Mammary epithelial cell (primary cell): ENCODE measurements at places on chromosomes 16 and 17. TPM values are rescaled to one million over a fixed set of nuclear protein-coding genes. Genes with fewer than 3 reads are reported as not detected.

The NT5C3B gene
- 55.0 TPM for polyA plus RNA-seq

The FOXN1 gene
- polyA plus RNA-seq, result not detected

The ICAM2 gene
- polyA plus RNA-seq, result 0.36 TPM

The CLEC18A gene
- polyA plus RNA-seq, result 0.07 TPM

The EME1 gene
- 9.2 TPM for polyA plus RNA-seq

The SOX8 gene
- not detected for polyA plus RNA-seq

DNA sequence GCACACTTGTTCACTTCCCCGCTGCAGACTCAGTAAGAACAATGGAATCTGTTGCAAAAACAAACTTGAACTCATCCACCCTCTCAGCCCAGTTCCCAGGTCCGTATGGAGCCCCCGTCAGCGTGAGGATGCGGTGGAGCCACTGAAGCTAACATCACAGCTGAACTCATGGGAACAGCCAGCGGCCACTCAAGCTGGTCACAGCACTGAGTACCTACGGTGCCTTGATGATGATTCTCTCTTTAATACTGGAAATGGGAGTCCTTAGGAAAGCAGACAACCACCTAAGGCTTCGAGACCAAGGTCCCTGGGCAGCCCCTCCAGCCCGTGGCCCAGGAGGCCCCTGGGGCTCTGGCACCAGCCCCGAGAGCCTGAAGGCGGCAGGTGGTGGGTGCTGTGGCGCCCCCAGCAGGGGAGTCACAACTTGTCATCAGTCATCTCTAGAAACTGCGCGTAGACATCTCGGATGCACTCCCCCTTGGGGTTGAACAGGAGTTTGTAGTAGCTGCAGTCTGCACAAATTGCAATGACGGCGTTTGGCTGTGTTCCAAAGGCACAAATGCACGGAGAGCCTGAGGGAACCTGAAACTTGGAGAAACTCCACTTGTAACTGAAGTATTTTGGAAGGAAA, 31.0 kb upstream of the RHOT1 start:
- DNase-seq, result no peak

DNA sequence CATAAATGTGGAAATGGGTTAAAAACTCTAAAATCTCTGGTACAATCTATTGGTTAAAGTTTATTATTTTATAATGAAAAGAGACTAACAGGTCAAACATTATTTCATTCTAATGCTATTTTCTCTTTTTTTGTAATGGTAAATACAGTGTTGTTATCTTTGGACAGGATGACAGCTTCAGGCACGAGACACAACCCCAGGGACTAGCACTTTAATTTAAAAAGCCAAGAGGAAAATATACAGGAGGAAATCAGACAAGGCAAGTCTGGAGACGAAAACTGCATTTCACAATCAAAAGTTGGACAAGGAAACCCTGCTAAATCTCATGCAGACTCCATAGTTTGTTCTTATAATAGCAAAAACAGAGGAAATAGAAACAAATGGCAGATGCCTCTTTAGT, 589.1 kb upstream of the CDH8 start:
- no peak for DNase-seq

GRCh38 chr17:41478237-41478636, 2.7 kb downstream of the KRT35 start:
- no peak for DNase-seq

DNA sequence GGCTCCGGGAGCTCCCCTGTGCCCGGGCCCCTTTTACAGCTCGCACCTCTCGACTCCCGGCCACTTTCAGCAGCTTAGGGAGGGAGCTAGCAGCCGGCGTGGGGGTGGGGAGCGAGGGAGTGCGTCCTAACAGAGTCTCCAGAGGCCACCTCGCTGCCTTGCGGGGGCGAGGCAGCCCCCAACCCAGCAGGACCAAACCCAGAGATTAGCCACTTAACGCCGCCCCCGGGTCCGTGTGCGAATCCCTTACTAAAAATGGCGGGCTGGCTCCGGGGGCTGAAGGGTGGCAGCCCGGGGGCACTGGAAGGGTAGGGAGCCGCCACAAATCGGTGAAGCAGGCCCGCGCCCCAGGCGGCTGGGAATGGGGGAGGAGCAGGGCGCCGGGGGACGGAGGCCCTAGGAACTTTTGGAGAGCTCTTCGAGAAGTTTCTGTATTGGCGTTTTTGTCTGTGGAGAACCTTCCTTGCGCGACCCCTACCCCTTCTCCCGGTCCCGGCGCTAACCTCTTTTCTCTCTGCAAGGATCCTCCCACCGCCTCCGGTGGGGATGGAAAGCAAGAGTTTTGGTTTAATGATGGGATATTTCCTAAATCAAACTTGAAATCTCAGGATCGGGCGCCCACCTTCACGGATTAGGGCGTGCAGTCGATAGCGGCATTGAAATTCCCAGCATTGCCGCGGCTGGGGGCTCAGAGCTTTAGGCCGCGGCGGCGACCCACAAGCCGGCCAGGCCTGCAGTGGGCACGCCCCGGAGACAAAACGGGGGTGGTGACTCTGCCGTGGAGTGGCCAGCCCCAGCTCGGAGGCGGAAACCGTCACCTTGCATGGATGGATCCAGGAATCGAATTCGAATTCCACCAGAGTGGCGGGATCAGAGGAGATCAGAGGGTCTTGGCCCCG, 793 bp upstream of the IRX3 start:
- DNase-seq, result no peak

- peak; percentile 21 for DNase-seq
Observed at GRCh38 chr16:1300664-1301476, 8.6 kb upstream of the UBE2I start.

DNA sequence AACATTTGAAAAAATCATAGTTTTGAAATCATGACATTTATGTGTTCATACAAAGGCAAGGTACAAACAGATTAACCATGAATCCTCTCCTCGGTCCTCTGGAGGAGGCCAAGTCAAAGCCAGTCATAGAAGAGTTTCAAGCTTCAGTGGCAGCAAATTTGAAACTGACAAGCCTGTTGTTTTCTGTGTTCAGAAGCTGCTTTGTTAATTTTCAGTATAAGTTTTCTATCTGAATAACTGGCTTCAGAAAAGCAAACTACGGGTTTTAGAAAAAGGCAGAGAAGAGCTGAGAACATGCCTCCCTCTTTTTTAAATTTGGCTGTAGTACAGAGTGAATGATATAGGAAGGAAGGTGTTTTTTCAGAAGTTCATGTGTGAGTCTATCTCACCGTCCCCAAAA, 79.6 kb upstream of the CLEC18B start:
- DNase-seq, result no peak

- no peak for DNase-seq
Observed at GRCh38 chr17:67492824-67493517, 115.9 kb downstream of the PITPNC1 start.

DNA sequence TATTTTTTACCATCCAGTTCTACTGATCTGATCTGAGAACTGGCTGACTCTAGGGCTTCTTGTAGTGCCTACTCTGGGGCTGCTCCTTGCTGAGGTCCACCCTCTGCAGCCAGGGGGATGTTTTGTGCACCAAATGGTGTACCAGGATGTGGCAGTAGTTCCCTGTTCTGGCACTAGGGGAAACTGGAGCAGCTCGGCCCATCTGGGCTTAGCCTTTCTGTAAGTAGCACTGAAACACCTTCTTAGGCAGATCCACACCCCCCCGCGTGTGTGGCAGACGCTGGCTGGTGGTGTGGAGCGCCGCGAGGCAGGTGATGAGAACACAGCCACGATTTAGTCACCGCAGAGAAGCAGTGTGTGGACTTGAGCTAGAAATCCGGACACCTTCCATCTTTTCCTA, 17.0 kb downstream of the DUSP14 start:
- peak; percentile 26 for DNase-seq

- DNase-seq, result no peak
Observed at GRCh38 chr17:33375783-33376182, 82.7 kb upstream of the ASIC2 start.

- DNase-seq, result no peak
Observed at GRCh38 chr17:29835435-29836351, 94.3 kb downstream of the SSH2 start.

DNA sequence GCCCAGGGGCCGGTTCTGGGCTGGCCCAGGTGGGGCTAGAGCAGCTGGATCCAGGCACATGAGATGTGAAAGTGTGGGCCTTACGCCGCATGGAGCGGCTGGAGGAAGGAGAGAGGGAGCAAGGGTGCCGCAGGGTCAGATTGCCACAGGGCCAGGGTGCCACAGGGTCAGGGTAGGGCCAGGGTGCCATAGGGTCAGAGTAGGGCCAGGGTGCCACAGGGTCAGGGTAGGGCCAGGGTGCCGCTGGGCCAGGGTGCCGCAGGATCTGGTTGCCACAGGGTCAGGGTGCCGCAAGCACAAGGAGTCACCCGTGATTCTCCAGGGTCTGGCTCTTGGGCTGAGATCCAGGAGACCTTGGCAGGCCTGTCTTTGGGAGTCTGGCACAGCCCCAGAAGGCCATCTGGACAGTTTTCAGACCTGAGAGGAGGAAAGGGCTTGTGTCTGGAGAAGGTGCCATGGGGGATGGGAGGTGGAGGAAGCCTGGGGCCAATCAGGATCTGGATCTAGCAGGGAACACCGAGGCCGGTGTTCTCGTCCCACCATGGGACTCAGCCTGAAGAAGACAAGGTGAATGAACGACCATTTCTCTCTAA, 13.1 kb upstream of the LASP1NB start:
- DNase-seq, result no peak

DNA sequence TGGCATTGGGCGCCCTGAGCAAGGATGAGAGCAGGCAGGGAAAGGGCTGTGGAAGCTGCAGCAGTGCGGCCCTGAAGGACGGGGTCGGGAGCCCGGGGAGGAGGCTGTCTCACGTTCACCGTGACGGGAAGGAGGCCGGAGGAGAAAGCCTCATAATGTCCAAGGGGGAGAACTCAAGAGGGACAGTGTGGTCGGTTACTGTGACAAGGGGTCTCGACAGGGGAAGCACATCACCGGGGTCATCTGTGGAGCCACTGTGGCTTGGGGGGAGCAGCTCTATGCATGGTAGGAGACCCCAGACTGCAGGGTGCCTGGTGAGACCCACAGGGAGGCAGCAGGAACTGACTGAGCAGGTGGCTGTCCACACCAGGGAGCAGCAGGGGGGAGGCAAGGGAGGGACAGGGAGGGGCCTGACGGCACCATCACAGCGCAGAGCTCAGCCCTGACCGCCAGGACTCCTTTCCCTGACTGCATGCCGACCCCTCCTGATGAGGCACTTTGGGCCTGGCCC, 154.6 kb upstream of the CHMP6 start:
- no peak for DNase-seq

DNA sequence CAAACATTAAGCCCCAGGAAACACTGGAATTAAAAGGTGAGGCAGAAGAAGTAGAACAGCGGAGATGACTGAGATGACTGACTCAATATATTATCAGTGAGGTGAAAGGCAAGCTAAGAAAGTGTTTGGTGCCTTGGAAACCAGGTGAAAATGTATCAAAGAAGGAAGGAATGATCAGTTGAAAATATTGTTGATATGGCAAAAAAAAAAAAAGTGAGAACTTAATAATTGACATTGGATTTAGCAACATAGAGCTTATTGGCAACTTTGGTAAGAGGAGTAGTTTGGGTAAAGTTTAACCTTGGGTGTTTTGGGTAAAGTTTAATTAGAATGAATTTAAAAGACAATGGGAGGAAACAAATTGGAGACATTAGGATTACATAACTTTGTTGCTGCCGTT, 127.7 kb upstream of the MYOCD start:
- DNase-seq, result no peak

- peak; percentile 59 for DNase-seq
Observed at GRCh38 chr16:67284699-67285646, 5.6 kb downstream of the PLEKHG4 start.

GRCh38 chr17:41396996-41397660, at the start of gene KRT31:
KRT31 (minus strand) TSS chr17:41397608; CDS start chr17:41397539, 69 bp downstream.
- no peak for DNase-seq

- DNase-seq, result no peak
Observed at GRCh38 chr16:56373003-56373402, 52.3 kb downstream of the AMFR start.

GRCh38 chr17:74642995-74643394, 19.5 kb upstream of the CD300E start:
- DNase-seq, result no peak

GRCh38 chr17:63423251-63423950, 22.7 kb downstream of the CYB561 start:
- DNase-seq, result peak; percentile 41

DNA sequence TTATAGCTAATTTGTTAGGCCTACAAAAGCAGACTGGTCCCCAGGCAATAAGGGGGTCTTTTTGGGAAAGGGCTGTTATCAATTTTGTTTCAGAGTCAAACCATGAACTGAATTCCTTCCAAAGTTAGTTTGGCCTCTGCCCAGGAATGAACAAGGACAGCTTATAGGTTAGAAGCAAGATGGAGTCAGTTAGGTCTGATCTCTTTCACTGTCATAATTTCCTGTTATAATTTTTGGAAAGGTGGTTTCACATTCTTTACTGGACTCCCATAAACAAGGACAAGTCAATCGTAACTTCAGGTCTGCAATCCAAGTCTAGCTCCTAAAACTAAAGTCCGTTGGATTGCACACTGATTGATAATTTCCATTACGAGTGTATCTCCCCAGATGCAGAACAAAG, 30.1 kb upstream of the SHCBP1 start:
- no peak for DNase-seq

DNA sequence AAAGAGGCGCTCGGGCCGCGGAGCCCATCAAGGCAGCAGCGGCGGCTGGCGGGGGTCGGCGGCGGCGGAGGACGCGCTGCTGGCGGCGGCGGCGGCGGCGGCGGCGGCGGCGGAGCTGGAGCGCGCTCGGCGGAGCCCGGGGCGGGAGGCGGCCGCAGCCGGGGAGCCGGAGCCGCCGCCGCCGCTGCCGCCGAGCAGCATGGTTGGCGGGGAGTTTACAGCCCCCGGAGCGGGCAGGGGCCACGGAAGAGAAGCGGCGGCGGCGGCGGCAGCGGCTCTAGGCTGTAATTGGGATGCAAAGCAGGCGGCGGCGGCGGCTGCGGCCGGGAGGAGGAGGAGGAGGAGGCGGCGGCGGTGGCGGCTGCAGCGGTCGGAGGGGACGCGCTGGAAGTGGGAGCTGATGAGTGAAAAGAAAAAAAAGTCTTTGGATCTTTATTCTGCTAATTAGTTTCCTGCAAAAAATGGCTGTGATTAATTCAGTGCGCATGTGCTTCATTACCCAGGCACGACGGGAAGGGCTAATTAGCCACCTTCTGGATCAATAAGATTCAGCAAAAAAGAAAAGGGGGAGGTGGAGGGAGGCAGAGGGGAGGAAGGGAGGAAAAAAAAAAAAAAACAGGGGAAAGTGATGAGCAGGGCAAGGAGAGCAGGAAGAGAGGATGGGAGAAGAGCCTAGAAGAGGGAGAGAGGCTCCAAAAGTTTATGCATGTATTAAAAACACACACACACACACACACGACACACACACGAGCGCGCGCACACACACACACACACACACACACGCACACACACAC, 10.9 kb upstream of the ZFHX3 start:
- DNase-seq, result peak; percentile 50

- no peak for DNase-seq
Observed at GRCh38 chr17:68489919-68490318, 22.3 kb upstream of the PRKAR1A start.
